Omental fat pad (tissue), 4 donors: ENCODE measurements at places on chromosomes 6 and 20. TPM values are rescaled to one million over a fixed set of nuclear protein-coding genes. Genes with fewer than 3 reads are reported as not detected.

DNA sequence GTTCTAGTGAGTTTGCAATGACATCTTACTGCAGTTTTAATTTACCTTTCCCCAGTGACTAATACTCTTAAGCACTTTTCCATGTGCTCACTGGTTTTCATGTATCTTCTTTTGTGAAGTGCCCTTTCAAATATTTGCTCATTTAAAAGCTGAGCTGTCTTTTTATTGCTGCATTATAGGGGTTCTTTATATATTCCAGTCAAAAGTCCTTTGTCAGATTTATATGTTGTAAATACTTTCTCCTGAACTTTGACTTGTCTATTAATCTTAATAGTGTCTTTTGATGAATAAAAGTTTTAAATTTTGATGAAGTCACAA, 50.2 kb upstream of the ELOVL5 start:
- no peak for DNase-seq

DNA sequence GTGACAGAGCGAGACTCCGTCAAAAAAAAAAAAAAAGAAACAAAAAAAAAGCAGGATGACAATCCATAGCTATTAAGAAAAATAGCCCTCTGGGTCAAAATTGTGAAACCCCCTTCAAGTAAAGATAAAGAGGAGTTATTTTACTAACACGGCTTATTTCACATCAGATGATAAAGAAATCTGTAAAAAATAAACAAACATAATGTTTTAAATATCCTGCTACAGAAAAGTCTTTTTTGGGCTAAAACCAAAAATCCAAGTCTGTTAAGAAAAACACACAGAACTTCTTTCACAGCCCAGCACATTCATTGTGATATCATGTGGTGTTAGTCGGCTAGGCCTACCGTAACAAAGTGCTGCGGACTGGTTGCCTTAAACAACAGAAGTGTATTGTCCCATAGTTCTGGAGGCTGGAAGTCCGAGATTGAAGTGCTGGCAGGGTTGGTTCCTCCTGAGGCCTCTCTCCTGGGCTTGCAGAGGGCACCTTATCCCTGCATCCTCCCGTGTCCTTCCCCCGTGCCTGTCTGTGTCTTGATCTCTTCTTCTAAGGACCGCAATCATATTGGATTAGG, 239.2 kb upstream of the TAB2 start:
- no peak for DNase-seq

DNA sequence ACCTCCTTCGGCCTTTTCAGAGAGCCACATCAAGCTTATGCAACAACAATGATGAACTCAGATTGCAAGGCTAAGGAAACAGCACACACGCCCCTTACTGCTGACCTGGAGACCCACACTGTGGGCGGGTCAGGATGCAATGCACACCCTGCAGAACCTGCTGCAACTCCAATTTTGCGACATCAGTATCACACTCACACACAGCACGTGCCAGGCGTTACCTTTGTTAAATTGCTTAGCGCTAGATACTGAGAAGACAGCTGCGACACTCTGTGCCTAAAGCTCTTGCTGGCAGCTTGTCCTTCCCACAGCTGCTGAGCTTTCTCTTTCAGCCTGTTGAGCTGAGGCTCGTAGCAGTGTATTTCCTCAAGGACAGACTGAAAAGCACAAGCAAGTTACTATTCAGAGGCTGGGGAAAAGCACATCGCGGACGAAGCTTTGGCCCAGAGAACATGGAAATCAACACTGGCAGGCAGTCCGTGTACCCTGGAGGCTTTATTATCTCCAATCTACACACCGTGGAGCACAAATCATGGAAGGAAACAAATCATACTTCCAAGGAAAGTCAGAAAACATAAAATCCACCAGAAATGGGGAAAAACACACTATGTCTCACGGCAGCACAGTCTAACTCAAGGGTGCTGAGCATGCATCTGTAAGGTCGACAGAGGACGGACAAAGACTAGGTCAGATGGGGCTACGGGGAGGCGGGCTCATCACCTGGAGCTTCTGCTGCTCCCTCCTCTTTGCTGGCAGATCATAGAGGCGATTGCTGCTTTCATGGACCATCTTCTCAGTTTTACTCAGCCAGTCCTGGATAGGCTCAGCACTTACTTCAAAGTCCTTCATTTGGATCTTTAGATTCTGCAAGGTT, 268.2 kb downstream of the SYNE1 start:
- no peak for DNase-seq

GRCh38 chr20:11766961-11767360, 150.7 kb upstream of the BTBD3 start:
- DNase-seq, result no peak

GLP1R gene
- not detected for total RNA-seq

LRFN2 gene
- total RNA-seq, result not detected
